ENCODE measurements at places on chromosomes 13 and 19.

GRCh38 chr19:48627201-48627864 lies 8.0 kb downstream of the SPHK2 start:
- DNase-seq = no peak

DNA sequence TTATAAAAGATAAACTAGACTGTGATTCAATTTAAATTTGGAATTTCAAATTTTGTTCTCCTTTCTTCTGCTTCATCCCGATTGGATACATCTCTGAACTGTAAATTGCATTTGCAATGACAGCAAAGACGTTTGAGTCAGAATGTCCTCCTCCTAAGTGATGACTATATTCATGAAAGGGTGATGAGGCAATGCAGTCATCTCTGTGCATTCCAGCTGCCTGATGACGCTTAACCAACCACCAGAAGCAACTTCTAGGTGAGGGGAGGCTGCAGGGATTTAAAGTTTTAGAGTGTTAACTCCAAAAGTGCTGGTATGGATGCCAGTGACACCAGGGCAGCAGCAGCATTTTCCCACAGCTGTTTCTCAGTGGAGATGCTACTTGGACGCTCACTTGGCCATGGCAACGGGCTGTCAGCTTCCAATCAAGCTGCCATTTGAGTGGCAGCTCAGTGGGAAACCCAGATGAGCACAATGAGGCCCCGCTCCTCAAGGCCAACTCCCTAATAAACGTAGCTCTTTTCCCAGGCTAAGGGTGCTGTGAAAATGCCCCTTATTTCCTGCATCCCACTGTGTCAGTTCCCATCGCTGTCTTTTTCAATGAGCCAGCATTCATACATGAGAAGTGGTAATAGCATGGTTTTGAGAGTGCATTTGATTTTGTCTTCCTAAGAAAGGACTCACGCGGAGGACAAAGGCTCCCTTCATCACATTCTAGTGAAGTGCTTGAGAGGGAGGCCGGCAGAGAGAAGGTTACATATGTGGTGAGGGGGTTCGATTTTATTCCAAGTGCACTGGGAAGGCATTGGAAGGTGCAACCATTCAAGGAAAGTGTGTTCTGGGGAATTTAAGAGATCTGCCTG lies 45.2 kb upstream of the AMER2 start:
- peak; percentile 17 for DNase-seq

DNA sequence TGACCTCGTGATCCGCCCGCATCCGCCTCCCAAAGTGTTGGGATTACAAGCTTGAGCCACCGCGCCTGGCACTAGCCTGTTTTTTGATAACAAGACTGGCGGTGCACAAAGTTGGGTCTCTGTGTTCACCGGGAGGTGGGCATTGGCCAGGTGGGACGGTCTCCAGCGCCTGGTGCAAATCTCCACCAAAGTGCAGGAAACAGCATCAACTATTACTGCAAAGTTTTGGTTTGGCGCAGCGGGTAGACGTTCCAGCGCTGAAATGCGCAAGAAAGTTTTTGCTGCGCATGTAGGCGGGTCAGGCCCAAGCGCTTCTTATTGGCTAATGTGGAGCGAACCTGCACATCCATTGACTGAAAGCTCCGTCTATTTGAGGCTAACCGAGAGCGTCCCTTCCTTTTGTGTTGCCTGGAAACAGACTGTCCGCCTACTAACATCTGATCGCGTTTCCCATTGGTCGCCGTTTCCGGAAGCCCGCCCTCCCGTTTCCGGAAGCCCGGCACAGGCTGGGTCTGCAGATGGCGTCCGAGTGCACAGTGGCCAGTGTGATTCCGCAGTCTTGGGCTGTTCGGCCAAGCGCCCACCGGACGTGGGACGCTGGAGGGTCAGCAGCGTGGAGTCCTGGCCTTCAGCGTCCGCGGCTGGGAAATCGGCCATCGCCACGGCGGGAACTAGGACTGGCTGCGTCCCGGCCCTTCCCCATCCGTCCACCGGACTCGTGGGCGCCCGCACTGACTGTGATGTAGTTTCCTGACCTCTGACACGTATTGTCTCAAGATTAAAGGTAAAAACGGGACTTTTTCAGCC lies 53.3 kb upstream of the ZNF527 start:
- peak; percentile 93 for DNase-seq

DNA sequence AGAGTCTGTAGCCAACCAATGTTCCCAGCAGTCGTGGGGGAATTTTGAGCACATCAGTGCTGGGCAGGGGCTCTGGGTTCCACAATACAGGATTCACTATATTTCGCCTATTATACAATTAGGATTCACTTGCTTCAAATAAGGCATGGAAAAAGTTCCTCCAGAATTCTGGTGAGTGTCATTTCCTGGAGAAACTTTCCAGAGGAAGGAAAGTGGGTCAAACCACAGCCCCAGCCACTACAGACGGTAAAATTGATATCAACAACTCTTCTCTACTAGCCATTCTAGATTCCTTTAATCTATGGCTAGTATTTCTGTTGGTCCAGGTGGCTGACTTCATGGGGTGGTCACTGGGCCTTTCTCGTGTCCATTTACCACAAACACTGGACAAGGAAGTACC lies 10.5 kb downstream of the MYCBP2 start:
- DNase-seq = no peak

GRCh38 chr13:42548731-42549551 lies 25.0 kb upstream of the TNFSF11 start:
- DNase-seq = no peak

GRCh38 chr19:40523322-40524047 lies 53.2 kb upstream of the SHKBP1 start:
- peak; percentile 68 for DNase-seq
